Dermis blood vessel endothelial cell (primary cell): ENCODE measurements at places on chromosomes 7 and 10. TPM values are rescaled to one million over a fixed set of nuclear protein-coding genes. Genes with fewer than 3 reads are reported as not detected.

DNA sequence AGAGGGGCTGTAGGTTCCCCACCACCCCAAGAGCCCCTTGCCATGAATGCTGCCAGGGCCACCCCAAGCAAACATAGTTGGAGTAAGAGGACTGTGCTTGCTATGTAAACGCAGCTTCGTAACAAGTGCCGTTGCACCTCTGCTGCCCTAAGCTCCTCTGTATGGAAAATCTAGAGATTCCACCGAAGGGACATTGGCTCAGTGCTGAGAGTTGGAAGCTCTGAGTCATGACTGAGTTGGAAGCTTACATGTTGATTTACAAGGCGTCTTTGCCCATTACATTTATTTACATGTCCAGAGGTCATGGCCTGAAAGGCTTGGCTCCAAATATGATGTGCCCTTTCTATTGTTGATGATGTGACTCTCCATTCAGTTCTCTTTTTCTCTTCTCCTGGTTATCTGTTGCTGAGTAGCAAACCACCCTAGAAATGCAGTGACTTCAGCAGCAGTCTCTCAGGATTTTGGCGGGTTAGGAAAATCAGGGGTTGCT lies 233.1 kb upstream of the TCF7L2 start:
- DNase-seq: peak; percentile 70

- DNase-seq: no peak
These were observed 39.6 kb upstream of the FAM133B start for GRCh38 chr7:92629779-92630178.

- peak; percentile 28 for DNase-seq
These were observed 20.3 kb downstream of the SMURF1 start for GRCh38 chr7:99123571-99124033.

- no peak for DNase-seq
These were observed 32.2 kb downstream of the ZRANB1 start for GRCh38 chr10:124974131-124974530.

DNA sequence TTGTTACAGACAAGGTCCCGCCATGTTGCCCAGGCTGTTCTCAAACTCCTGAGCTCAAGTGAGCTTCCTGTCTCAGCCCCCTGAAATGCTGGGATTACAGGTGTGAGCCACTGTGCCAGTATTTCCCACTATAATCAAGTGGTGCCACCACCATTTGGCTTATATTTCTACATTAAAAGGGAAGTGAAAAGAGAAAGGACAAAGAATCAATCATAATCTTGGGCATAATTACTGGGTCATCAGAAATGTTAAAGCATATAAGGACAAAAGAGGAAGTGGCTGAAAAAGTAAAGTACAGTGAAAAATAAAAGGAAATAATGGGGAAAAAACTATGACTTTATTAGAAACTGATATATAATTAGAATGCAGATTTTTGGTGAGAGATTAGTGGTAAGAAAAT lies 25.7 kb upstream of the ENTPD1 start:
- peak; percentile 13 for DNase-seq

GRCh38 chr7:51080216-51080615 lies 236.4 kb downstream of the COBL start:
- no peak for DNase-seq

GRCh38 chr7:135714534-135715009 lies 13.4 kb downstream of the SLC13A4 start:
- no peak for DNase-seq

- DNase-seq: no peak
These were observed 160.2 kb downstream of the ETV1 start for GRCh38 chr7:13829231-13829630.

GRCh38 chr7:133419041-133419440 lies 166.2 kb downstream of the EXOC4 start:
- no peak for DNase-seq

DNA sequence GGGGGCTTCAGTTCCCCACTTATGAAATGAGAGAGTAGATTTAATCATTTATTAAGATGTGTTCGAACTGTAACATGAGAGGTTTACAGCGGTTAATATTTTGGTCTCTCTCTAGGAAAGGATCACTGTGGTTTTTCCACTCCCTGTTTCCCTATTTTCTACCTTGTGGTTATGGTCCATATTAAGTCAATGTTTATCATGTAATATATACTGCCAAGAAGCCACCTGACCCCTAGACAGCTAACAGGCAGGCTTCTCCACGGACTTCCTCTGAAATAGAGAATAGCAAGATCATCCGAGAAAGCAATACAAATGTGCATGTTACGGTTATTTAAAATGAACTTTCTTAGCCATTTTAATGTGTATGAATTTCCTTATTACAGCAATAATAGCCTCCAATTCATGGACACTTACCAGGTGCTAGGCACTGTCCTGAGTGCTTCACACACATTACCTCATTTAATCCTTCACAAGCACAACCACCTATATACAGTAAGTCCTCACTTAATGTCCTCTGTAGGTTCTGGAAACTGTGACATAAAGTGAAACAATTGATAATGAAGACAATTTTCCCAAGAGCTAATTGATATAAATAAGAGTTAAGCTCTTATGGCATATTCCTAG lies 835 bp upstream of the COL28A1 start:
- DNase-seq: no peak

- no peak for DNase-seq
These were observed 712 bp upstream of the CPVL start for GRCh38 chr7:29146888-29147609.

DNA sequence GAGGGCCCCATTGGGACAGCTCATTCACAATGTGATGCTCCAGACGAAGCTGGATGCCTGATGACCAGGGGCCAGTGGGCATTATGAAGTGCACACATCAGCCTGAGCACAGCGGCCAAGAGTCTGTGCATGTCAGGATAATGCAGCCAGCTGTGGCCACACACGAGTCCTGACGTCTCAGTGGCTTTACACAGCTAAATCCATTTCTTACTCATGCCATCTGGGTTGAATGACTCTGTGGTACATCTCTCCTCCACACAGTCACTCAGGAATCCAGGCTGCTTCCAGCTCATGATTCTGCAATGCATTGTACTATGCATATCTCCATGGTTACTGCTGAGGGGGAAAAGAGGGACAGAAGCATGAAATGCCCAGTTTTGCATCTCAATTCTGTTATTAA lies 123.6 kb downstream of the PRLHR start:
- no peak for DNase-seq

GRCh38 chr7:133359449-133359848 lies 106.6 kb downstream of the EXOC4 start:
- no peak for DNase-seq

DNA sequence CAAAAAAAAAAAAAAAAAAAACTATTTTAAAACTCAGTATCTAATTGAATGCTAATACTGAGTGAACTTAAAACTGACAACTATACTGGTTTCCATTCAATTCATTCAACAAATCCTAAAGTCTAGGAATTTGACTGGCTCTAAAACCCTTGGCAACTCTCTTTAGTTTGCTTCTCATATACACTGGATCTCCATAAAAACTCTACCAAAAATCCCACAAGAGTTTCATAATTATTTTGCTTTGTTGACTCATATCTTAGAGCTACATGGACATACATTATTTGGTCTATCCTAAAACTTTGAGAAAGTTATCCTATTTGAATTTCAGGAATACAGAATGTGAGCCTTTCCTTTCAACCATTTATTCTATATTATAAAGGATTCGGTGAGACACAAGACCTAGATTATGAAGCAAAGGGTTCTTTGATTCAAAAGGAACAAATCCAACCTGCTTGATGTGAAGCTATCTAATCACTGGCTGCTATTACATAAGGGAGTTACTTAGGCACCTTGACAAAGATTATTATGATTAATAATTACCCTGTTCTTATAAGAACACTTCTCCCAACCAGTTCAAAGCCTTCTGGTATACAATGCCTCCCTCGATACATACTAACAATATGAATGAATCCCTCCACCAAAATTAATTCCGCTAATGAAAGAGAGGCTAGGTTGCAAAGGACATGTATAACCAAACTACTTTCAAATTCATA lies 15.8 kb upstream of the KMT2E start:
- no peak for DNase-seq

DNA sequence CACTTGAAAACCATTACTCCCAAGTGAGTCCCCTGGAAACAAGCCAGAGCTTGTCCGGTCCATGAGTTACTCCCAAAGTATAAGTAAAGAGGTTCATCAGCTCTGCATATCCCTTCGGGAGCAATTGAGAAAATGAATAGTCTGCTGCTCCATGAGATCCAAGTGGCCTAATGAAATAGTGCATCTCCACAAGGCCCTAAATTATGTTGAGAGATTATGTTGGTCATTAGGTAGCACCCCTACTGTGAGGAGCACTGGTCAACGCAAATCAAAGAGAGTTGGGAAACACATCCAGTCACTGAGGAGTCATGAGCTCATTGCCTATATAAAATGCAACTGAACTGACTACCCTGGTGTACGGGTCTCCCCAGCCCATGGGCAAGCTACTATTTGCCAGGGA lies 205.5 kb upstream of the AOAH start:
- DNase-seq: no peak

- no peak for DNase-seq
These were observed 10.2 kb upstream of the PNLIPRP2 start for GRCh38 chr10:116610443-116611152.

DNA sequence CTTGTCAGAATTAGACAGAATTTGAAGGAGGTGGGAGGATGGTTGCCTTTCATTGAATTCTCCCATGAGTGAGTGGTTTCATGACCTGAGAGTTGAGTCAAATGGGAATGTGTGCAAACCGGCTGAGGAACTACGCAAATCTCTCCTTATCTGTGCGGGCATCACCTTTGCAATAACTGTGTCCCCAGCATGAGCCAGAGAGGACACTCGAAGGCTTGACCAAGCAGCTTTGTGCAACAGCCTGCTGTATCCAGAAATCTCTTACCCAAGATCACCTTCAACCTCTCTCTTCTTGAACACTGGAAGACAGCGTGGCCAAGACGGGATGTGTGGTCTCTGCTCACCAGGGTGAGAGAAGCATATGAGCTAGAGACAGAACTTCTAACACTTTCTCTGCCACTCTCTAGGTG lies 93.8 kb upstream of the IKZF1 start:
- DNase-seq: no peak

- DNase-seq: no peak
These were observed 127.1 kb upstream of the SVIL start for GRCh38 chr10:29761916-29762315.

GRCh38 chr10:36479073-36479472 lies 646.3 kb upstream of the ANKRD30A start:
- DNase-seq: no peak

- DNase-seq: no peak
These were observed 215.2 kb downstream of the RPS24 start for GRCh38 chr10:78248651-78249464.

The COBL gene
- under 0.01 TPM in 1 of 2 replicates, not detected in the other for total RNA-seq

The KCNMA1 gene
- total RNA-seq: under 0.01 and 0.05 TPM in 2 replicates

The UBTD1 gene
- total RNA-seq: 63.4 and 78.1 TPM in 2 replicates

The ASIC3 gene
- total RNA-seq: 0.42 TPM in 1 of 2 replicates, not detected in the other

The CXCL12 gene
- total RNA-seq: 2.9 and 5.1 TPM in 2 replicates

The DOCK1 gene
- total RNA-seq: 120 and 124 TPM in 2 replicates

The NME8 gene
- not detected in 2 replicates for total RNA-seq

The NUTM2E gene
- total RNA-seq: not detected in 2 replicates
